ENCODE measurements at places on chromosomes 1 and 21.

DNA sequence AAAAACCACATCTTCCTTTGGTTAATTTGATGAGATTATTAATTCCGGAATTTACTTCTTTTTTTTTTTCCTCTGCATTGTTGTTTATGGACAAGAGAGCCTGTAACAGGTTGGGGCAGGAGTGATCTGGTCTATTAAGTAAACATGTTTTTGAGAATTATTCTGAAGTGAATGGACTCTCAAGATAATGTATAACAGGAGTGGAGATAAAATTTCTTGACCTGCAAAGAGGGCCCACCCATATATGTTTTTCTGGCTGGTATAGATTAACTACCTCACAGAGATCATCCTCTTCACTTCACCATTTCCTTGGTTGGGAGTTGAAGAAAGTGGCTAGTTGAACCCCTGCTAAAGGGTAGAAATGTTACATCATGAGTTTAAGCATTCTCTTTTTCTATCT lies 10.7 kb downstream of the DDI2 start:
- DNase-seq: no peak

GRCh38 chr1:245591346-245592188 lies 436.8 kb downstream of the KIF26B start:
- no peak for DNase-seq

DNA sequence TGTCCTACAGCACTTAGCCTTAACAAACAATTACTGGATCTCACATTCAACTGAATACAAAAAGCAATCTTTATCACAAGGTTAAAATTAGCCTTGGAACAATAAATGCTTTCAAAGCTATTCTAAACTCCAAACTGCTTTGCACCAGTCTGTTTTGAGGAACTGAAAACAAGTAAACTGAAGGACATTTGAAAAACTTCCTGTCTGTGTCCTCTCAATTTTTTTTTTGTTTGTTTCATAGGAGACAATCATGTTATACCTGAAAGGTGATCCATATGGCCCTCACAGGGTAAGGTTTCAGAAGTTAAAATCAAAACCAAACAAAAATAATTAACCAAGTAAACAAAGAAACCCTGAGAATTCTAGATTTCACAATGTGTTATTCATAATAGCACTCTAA lies 459.1 kb downstream of the DPYD start:
- no peak for DNase-seq

DNA sequence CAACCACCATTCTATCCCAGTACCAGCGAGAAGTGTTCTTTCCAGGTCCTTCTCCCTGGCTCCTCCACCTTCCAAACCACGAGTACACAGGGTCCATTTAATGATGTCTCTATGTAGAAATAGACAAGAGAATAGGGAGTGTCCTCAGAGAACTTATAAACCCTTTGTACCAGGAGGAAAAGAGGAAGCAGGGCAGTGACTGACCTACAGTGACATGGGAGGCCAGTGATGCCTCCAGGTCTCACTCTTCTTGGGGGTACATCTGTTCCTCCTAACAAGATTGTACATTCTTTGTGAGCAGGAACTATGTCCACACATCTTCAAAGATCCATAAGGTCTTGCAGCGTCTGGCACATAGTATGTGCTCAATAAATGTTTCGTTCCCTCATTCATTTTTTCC lies 18.7 kb upstream of the FMOD start:
- DNase-seq: no peak

DNA sequence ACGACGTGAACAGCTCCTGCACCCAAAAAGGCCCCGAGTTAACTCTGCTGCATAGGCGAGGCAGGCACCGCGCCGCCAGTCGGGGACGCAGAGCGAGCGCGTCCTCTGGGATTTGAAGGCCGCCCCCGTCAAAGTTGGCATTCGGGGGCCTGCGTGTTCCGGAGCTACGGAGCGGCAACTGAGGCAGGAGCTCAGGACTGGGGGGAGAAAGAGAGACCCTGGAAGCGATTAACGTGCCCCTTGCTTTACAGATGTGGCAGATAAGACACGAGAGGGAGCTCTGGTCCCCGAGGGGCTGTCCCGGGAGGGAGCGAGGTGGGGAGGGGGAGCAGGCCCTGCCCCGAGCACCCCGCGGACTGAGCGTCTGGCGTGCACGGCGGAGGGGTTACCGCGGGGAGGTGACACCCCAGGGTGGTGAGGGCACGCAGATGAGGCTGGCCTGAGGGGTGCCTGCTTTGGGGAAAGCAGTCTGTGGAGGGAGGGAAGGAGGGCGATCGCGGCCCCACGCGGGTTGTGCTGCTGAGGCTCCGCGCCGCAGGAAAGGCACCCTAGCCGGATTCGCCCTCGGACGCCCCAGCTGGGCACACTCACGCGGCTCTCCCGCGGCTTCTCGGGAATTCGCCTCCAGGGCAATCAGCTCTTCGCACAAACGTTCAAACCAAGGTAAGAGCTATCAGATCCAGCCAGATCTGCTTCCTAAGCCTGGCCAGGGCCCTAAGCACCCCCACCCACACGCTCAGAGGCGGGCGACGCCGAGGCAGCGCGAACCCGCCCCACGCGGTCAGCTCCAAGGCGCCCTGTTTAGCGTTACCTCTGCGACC lies 26.5 kb downstream of the ACTA1 start:
- no peak for DNase-seq

DNA sequence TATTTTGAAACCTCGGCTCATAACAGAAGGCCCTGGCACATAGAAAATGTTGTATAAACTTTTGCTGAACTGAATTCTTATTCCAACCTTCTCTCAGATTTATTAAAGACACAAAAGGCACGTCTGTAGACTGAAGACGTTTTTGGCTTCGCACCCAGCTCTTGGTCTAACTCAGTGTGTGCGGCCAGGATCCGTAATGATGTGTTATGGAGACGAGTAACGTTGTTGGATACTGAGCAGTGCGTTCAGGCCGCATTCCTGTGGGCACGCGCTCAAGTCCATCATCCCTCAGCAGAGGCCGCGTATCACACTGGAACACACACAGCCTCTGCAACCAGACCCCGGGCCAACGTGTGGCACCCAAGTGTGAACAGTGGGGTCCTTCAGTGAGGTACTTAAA lies 154.8 kb upstream of the RAB4A start:
- no peak for DNase-seq

GRCh38 chr1:185626344-185626743 lies 107.8 kb upstream of the HMCN1 start:
- no peak for DNase-seq

GRCh38 chr1:232293361-232293760 lies 336.6 kb downstream of the SIPA1L2 start:
- no peak for DNase-seq

DNA sequence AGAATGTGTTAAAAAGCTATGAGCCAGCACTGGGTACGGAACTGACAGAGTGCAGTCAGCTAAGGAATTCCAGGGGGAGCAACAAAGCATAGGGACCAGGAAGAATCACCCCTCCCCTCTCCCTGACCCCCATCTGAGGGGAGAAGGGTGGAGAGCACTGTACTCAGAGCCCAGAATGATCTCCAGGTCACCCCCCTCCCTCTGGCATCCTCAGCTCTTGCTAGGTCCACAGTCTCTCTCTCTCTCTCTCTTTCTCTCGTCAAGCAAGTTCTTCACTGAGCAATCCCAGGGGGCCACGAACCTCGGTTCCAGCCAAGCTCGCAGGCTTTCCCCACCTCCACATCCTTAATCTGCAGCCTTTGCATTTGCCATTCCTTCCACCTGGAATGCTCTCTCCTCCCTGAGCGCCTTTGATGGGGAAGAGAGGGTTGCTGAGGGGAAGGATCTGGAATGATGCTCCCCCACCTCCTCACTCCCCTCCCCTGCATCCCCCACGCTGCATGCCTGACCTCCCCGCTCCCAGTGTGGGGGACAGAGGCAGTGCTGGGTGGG lies 6.7 kb upstream of the WASF2 start:
- DNase-seq: peak; percentile 86

GRCh38 chr1:11054666-11055065 lies 5.2 kb downstream of the SRM start:
- no peak for DNase-seq

DNA sequence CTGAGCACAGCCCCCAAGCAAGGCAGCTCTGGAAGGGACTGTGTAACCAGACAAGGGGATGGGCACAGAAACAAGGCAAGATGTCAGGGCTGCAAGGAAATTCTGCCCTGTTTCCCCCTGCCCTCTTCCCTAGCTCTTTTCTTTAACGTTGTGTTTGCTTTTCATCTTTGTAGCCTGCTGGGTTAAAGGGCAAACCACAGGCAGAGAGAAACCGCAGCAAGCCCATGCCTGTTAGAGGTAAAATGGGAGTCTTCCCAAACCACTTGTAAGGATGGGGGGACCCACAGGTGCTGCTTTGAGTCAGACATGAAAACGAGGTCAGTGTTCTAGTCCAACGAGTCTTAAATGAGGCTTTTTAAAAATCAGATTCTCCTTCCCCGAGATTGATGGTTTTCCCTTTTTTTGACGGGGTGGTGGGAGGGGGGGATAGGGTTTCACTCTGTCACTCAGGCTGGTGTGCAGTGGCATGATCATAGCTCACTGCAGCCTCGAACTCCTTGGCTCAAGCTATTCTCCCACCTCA lies 13.3 kb downstream of the TGFBR3 start:
- DNase-seq: no peak

DNA sequence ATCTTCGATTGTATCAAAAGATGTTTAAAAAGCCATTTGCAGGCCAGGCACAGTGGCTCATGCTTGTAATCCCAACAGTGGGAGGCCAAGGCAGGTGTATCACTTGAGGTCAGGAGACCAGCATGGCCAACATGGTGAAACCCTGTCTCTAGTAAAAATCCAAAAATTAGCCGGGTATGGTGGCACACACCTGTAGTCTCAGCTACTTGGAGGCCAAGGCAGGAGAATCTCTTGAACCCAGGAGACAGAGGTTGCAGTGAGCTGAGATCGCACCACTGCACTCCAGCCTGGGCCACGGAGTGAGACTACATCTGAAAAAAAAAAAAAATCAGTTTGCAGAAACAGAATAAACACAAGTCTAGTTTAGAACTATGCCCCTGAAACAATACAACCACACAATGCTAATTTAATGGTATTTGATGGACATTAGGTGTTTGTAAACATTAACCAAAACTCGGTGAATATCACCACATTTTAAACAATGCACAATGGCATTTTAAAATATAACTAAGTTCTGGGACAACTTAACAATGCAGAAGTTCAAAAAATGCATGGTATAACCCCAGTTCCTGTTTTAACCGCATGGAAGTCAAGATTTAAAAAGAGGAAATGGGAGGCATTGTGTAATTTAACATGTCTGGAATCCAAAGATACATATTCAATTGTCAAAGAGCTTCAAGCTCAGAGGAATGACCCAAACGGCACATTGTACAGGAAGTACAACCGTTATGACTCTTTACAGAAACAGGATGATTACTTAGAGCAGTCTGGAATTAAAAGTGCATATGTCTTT lies 7.1 kb upstream of the PTTG1IP start:
- no peak for DNase-seq

DNA sequence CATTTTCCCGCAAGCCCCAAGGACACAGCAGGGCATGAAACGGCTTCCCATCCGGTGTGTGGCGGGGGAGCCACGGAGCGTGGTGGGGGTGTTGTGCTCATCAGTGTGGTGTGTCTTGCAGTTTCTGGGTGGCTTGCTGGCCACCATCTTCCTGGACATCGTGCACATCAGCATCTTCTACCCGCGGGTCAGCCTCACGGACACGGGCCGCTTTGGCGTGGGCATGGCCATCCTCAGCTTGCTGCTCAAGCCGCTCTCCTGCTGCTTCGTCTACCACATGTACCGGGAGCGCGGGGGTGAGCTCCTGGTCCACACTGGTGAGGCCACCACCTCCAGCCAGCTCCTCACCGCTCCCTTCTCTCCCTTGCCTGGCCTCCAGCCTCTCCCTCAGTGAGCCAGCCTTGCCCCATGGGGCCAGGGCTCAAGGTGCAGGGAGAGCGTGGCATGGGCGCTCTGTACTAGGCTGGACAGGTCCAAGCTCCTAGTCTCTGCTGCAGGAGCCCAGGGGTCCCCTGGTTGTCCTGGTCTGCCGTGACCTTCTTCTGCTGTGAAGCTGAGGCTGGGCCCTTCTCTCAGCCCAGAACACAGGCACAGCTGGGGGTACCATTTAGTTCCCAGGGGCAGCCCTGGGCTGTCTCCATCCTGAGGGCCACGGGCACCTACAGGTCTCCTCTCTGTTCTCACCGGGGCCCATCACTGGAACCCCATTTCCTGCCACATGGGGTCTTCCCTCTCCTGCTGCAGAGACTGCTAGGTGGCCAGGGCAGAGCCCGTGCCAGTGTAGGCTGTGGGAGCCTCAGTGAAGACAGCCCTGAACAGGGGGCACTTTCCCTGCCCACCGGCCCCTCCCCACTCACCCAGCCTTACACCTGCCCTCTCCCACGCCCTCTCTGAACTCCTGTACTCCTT lies 12.6 kb downstream of the AGTRAP start:
- no peak for DNase-seq

- DNase-seq: no peak
Measured at GRCh38 chr21:41835711-41836154, 43.4 kb downstream of the PRDM15 start.
